ENCODE measurements at places on chromosomes 3 and 15.

GRCh38 chr3:81674690-81675089 lies 86.8 kb downstream of the GBE1 start:
- DNase-seq, result no peak

GRCh38 chr3:177250151-177250550 lies 52.9 kb upstream of the TBL1XR1 start:
- no peak for DNase-seq

DNA sequence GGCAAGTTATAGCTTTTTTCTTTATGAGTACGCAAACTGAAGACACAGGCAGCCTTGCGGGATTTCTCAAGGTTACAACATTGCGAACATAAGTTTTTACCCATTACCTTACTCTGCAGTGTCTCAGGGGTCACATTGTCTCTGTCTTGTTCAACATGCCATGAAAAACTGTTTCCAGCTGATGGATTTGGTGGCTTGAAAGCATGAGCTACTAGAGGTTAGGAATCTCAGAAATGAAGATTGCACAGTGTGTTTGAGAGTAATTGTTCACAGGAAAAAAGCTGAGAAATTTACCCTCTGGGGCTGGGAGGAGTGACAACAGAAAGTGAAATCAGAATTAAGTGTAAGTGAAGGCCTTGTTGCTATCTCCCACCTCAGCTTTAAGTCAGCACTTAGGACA lies 568.6 kb downstream of the TAFA4 start:
- DNase-seq, result no peak

DNA sequence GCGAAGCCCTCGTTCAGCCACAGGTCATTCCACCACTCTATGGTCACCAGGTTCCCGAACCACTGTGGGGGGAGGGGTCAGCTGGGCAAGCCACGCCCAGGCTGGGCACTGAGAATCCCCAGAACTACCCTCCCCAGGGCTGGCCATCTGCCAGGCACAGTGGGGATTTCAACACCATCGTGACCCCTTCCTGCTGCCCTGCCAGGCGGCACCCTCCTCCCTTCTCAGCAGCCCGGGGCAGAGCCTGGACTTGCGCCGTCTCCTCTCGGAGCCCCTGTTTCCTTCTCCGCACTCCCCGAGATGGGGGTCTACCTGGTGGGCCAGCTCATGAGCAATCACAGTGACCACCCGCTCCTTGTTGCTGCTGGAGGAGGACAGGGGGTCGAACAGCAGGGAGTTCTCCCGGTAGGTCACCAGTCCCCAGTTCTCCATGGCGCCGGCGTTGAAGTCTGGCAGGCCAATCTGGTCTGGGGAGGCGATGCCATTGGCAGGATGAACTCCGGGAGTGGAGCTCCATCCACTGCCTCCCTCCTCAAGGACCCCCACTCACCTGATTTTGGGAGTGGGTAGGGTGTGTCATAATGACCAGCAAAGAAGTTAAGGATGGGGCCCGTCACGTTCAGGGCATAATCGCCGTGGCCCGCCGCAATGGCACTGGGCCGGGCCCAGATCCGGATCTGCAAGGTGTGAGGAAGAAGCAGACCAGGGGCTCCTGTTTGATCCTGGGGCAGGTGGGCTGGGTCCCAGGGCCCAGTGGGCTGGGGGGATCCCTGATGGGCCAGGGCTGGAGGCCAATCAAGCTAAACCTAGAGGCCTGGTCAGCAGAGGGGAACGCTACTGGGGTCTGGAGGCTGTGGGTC lies 10.5 kb downstream of the ANPEP start:
- DNase-seq, result no peak

DNA sequence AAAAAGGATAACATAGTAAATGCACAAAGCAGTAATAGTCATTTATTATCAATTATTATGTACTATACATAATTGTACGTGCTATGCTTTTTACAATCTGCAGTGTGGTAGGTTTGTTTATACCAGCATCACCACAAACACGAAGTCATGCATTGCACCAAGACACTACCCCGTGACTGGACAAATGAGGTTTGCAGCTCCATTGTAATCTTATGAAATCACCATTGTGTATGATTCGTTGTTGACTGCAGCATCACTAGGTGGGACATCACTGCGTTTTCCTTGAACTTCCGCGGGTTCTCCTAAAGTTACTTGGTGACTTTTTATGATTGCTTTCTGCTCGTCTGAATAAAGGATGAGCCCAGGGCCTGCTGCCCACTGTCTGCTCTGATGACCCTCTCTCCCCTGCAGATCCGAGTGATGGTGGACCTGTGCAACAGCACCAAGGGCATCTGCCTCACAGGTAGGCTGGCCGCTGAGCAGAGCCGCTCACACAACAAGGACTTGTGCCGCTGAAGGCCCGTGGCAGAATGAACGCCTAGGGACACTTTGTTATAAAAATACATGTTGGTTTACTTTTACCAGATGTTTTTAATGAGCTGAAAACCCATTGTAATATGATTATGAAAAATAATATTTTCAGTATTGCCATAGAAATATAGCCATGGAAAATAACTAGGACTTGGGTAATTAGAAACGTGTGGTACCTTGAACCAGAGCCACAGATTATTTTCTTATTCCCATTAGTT lies 35.8 kb downstream of the GLDN start:
- DNase-seq, result no peak
